ENCODE measurements at places on chromosomes 1 and 21. TPM values are rescaled to one million over a fixed set of nuclear protein-coding genes. Genes with fewer than 3 reads are reported as not detected.

CYYR1 gene
- not detected for total RNA-seq

FAM177B gene
- total RNA-seq, result not detected

ANKRD34A gene
- 1.6 TPM for total RNA-seq

MCOLN3 gene
- total RNA-seq, result not detected
